GM20000 (cell line): ENCODE measurements at places on chromosomes 13 and 19.

- no peak for DNase-seq
These were observed 30.3 kb downstream of the OXGR1 start for GRCh38 chr13:96963786-96964475.

DNA sequence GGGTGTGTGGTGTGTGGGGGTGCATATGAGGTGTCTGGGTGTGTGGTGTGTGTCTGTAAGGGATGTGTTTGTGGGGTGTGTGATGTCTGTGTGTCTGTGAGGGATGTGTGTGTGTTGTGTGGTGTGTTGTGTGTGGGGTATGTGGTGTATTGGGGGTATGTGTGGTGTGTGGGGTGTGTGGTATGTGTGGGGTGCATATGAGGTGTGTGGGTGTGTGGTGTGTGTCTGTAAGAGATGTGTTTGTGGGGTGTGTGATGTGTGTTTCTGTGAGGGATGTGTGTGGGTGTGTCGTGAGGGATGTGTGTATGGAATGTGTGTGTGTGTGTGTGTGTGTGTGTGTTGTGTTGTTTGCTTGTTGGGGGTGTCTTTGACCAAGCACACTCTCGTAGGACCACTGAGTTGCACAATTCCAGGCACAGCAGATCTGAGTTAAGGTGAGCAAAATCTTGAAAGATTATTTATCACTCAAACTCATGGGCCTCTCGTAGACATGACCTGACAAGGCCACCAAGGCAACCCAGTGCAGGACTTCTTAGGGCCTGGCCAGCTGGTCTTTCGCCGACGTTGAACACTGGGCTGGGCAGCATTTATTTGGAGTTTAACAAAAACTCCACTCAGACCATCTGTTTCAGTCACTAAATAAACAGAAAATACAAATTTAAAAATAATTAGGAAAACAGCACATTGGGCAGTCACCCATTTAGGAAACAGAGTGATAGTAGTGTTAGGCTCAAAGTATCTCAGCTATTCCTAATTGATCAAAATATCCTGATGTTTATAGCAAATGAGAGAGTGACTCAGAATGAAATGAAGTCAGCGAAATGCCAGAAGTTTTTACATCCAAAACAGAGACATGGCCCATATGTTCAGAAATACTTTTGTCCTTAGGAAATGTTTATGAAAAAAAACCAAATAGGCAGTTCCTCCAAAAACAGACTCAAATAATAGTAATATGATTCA, 301.1 kb downstream of the FGF9 start:
- DNase-seq = no peak

DNA sequence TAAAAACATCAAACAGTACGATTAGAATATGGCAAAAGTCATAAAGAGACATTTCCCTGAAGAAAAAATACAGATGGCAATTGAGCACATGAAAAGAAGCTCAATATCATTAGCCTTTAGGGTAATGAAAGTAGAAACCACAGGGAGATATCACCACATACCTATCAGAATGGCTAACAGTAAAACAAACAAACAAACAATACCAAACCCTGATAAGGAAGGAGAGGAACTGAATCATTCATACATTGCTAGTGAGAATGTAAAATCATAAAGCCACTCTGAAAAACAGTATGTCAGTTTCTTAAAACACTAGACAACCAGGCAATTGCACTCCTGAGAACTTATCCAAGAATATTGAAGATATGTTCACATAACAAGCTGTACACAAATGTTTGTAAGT, 1342.5 kb upstream of the SLC10A2 start:
- DNase-seq = no peak

- DNase-seq = no peak
These were observed 55.8 kb upstream of the KLF2 start for GRCh38 chr19:16268676-16269319.

GRCh38 chr19:48633148-48634035, 3.8 kb downstream of the DBP start:
- DNase-seq = no peak

DNA sequence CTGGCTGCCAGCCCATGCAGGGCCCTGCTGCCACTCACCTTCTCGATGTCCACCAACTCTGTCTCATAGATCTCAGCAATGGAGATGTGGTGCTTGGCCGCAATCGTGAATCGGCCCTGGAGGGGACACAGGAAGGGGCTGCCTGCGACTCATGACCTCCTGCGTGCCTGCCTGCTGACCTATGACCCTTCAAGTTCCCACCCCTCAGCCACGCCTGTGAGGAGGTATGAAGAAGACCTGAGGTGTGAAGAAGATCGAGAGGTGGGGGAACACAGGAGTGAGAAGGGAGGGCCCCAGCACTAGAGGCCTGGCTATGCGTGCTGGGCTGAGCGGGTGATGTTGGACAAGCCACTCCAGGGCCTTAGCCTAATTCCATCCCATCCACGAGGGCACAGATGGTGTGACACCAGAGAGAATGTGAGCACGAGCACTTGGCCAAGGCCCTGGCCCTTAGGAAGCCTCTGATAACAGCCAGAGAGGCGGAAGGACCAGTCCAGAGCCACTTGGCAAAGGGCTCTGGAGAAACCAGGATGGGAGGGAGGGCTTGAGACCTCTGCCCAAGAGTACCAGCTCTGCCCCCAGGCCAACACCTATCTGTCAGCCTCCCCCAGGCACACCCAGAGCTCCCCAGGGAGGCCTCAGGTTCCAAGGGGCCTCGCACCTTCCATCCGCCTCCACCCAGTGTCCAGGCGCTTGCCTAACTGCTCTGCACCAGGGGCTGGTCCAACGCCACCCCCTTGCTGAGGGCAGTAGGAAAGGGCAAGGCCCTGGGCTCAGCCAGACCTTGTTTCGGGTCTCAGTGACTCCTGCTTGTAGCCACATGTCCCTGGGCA, 9.6 kb upstream of the KPTN start:
- DNase-seq = no peak
